ENCODE measurements at places on chromosomes 11 and 22.
A peak's percentile ranks its signal among the peaks of the same experiment; 100 is the strongest.

DNA sequence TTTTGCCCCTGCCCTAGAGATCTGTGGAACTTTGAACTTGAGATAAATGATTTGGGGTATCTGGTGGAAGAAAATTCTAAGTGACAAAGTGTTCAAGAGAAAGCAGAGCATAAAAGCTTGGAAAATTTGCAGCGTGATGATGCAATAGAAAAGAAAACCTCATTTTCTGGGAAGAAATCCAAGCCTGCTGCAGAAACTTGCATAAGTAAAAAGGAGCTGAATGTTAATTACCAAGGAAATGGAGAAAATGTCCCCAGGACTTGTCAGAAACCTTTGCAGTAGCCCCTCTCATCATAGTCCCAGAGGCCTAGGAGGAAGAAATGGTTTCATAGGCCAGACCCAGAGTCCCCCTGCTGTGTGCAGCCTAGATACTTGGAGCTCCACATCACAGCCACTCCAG, 686.9 kb downstream of the FAM181B start:
- DNase-seq = peak; percentile 75

- DNase-seq = no peak
These were observed 194.5 kb downstream of the ADAMTS15 start for GRCh38 chr11:130642994-130643393.

GRCh38 chr22:30089655-30089974, 9.4 kb downstream of the HORMAD2 start:
- peak; percentile 12 for DNase-seq

- no peak for DNase-seq
These were observed 38.8 kb downstream of the OSBPL5 start for GRCh38 chr11:3126207-3126865.

DNA sequence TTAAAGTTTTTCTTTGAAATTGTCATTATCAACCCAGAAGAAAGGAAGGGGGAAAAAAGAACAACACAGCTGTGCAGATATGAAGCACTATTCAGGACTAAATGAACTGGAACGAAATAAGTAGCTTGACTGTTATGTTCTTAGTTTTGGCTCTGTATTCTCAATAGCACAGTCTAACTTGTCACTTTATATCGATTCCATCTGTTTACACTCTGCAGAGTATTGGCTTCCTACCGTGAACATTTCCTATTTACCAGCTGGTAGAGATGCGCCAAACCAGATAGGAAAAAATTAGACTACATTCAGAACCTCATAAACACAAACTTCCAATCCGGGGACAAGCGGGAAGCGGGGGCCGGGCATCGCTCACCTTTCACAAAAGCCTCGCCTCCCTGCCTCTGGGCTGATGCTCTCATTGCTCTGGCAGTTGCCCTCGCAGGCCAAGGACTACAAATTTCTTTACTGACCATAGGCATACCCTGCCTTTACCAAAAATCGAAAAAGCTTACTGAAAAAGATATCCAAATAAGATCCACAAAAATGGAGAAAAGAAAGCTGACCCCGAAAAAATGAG, 66.2 kb downstream of the EFCAB6 start:
- DNase-seq = no peak

- DNase-seq = no peak
These were observed 123.1 kb downstream of the MIAT start for GRCh38 chr22:26780521-26780920.

DNA sequence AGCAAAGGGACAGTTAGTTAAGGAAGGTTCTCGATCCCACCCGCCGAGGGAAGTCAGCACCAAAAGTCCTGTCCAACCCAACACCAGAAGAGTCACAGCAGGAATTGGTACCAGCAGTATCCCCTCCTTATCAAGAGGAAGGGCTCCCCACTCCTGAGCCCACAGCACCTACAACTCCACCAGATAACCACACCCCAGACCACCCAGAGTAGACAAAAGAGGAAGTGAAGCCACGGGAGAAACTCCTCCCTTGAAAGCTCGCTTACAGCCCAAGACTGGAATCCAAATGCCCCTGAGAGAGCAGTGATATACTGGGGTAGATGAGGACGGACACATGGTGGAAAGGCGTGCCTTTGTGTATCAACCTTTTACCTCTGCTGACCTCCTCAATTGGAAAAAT, 7.3 kb upstream of the CD5 start:
- DNase-seq = no peak

DNA sequence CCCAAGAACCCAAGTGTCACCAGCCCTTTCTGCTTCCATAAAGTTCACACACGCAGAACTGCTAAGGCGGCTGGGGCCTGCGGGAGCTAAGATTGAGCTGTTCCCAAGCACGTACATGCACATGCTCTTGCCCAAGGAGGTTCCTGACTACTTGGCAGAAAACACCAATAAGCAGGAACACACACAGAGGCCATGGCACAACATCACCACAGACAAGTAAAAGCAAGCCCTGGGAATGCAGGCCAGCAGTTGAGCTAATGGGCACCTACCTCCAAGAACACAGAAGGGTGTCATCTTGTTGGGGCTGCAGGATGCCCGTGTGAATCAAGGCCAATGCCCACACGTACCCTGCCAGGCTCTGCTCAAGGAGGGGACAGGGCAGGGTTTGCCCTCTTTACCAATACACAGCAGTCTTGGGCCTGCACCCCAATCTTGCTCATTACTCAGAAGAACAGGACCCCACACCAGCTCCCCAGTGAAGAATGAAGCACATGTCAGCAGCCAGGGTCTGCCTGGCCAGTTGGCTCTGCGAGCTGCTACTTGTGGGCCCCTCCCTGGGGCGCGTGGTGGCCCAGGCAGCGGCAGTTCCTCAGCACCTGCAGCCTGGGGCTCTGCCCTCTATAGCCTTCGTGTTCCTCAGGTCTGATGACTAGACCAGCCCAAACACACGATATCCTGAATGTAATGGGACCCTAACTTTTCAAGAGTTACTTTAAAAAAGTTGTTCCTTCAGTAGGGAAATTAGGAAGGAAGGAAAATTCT, 32.3 kb upstream of the CYP2D6 start:
- no peak for DNase-seq

- no peak for DNase-seq
These were observed 100.5 kb downstream of the PDHX start for GRCh38 chr11:35016916-35017315.

- DNase-seq = peak; percentile 72
These were observed 4.3 kb downstream of the SIAE start for GRCh38 chr11:124669193-124669592.

DNA sequence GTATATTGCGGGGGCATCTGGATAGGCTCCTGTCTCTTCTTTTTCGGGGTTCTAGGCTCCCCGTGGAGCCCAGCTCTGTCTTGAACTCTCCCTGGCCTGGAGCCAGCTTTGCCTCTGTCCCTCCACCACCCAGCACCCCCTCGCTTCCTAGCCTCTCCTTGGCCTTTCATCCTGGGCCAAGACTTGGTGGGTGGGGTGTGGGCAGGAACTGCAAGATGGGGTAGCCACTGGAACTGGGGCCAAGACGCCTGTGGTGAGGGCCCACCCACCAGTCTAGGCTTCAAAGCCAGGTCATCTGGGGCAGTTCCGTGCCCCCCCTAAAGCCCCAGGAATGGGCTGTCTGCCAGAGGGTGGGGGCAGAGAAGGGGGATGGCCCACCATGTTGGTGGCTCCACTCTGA, 1.7 kb upstream of the CRYBB1 start:
- no peak for DNase-seq

GRCh38 chr11:63745304-63746170, 23.0 kb downstream of the ZFTA start:
- DNase-seq = no peak

GRCh38 chr11:130114281-130114680, 44.6 kb downstream of the APLP2 start:
- DNase-seq = no peak

GRCh38 chr11:109338131-109338530, 83.9 kb upstream of the C11orf87 start:
- peak; percentile 41 for DNase-seq

- no peak for DNase-seq
These were observed 158.4 kb downstream of the TEAD1 start for GRCh38 chr11:12832480-12833224.

GRCh38 chr11:16605389-16605893, 133.0 kb upstream of the C11orf58 start:
- no peak for DNase-seq

DNA sequence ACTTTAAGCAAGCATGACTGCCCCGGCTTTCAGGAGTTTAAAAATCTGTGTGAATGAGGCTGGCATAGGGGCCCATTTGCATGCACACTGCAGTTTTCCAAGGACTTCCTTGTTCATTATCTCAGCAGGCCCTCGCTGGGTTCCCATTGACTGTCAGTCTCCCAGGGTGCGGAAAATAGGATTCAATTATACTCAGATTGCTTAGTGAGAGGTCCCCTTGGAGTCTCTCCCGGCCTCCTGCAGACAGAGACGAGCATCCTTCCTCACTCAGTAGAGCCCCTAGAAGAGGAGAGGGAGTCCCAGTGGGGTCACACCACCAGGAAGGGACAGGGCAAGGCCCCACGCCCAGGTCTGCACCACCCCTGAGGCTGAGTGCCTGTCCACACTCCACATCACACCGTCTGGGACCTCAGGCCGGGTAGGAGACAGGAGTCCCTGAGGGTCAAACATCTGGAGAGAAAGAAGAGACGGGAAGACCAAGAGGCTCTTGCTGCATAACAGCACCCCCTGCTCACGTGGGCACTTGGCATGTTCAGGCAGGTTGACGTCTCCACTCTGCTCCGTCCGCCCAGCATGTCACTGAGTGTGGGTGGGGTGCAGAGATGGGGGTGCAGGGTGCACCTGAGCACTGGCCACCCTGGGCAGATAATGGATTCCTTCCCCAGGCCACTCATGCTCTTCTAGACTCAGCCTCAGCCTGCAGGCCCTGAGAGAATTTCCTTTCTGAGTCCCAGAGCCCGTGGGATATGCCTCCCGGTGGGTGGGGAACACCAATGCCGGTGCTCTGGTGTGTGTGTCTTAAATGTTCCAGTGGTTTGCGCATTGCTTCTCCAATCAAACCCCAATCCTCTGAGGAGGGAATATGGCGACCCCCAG, 58.8 kb downstream of the MCM5 start:
- no peak for DNase-seq

DNA sequence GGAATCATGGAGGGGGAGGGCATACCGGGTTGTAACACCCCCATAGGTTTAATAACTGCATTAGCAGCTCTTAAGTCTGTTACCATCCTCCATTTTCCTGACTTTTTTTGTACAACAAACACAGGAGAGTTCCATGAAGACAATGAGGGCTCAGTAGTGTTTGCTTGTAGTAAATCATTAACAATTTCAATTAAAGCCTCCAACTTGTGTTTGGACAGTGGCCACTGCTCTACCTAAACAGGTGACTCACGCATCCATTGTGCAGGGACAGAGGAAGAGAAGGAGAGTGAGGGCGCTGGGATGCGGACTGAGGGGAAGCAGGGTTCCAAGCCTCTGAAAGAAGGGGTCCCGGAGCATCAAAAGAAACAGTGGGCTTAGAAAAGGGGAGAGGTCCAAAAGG, 21.3 kb upstream of the MTNR1B start:
- no peak for DNase-seq

DNA sequence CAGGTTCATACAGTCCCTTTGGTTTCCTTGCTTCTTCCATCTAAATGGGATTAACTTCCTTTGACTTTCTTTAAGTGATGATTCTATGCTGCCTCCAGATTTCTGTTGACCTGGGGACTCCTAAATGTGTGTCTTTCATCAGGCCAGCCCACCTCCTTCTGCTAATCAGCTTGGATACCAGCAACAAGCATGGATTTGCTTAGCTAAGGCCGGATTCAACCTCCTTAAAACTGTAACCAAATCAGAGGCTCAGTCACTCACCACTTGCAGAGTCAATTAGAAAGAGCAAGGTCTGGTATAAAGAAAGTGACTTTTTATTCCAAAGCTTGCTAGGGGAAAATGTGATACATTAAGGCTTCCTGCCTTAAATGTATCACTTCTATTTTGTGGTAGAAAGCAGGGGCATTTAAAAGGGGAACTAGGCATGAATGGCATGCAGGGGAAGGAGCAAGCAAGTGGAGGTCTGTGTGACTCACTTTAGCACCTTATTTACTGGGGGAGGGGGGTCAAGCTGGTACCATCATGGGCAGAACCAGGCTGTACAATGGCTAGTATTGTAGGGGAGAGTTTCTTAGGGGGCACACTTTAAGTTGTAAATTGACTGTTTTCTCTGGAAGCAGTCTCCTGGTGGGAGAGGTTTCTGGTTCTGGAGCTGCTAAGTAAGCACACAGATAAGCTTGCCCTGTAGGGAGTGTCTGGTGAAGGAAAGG, 239.0 kb upstream of the PDGFD start:
- no peak for DNase-seq

DNA sequence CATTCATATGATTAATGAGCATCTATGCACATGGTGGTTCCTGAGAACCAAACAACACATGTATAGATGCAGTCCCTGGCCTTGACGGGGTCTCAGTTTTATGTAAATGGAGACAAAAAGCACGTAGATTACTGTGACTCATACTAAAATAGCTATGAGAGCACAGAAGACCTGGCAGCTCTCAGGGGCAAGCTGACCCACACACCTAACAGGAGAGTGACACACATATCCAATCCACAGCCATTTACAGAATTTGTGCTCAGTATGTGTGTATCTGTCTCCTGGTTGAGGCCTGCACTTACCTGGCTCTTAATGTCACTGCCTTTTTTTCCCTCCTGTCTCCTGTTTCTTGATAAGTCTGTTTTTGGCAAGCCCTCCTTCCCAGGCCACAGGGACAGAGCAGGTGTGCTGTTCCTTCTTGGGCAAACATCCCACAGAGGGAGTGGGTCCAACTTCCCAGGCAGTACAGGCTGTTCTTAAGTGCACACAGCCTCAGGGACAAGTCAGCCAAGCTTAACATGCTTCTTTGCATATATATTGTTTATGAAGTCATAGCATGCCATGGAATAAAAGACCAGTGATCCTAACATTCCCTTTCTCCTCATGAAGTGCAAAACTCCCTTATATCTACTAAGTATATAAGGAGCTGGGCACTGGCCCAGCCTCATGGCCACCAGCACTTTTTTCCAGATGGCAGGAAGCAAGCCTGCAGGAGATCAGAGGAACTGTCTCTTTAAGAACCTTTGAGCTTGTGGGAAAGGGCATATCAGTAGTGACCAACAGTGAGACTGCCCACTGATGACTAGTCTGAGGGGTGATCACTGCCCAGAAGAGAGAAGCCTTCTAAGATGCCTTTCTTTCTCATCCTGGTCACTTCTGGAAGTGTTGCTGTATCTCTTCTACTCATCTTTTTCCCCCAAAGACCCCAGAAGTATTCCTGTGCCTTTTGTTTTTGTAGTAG, 124.7 kb upstream of the CCDC90B start:
- DNase-seq = no peak

- DNase-seq = peak; percentile 66
These were observed 31.3 kb downstream of the CEP57 start for GRCh38 chr11:95821640-95822039.

- peak; percentile 56 for DNase-seq
These were observed 650 bp upstream of the NUP50 start for GRCh38 chr22:45163099-45163450.

- DNase-seq = no peak
These were observed 5.9 kb upstream of the MRGPRG start for GRCh38 chr11:3224401-3225057.

GRCh38 chr11:86140334-86140990, 71.6 kb upstream of the PICALM start:
- DNase-seq = no peak

GRCh38 chr11:111606986-111607385, 4.7 kb downstream of the SIK2 start:
- peak; percentile 68 for DNase-seq

GRCh38 chr11:62905927-62906531, 15.1 kb downstream of the CHRM1 start:
- peak; percentile 88 for DNase-seq

All from choroid plexus epithelial cell (primary cell).